NCI-H2081 treated with DMSO at 0.1 percent for 48 hours (cell line): ENCODE measurements at places on chromosomes 7 and 10.

DNA sequence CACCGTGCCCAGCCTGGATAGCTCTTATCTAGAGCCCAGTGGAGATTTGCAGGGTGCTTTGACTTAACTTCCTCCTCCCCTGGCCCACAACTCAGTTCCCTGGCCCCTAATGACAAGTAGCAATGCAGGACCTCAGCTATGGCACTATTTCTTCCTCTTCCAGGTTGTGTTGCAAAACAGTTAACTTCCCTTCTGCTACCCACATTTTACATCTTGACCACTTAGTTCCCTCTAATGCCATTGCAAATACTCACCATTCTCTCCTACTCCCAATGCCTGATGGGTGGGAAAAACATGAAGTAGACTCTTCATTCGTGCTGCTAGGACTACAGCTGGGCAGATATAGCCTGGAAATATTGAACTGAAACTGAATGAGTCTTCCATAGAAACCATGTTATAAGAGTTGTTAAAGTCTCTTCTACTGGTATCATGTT, 39.1 kb upstream of the FGL2 start:
- no peak for DNase-seq

DNA sequence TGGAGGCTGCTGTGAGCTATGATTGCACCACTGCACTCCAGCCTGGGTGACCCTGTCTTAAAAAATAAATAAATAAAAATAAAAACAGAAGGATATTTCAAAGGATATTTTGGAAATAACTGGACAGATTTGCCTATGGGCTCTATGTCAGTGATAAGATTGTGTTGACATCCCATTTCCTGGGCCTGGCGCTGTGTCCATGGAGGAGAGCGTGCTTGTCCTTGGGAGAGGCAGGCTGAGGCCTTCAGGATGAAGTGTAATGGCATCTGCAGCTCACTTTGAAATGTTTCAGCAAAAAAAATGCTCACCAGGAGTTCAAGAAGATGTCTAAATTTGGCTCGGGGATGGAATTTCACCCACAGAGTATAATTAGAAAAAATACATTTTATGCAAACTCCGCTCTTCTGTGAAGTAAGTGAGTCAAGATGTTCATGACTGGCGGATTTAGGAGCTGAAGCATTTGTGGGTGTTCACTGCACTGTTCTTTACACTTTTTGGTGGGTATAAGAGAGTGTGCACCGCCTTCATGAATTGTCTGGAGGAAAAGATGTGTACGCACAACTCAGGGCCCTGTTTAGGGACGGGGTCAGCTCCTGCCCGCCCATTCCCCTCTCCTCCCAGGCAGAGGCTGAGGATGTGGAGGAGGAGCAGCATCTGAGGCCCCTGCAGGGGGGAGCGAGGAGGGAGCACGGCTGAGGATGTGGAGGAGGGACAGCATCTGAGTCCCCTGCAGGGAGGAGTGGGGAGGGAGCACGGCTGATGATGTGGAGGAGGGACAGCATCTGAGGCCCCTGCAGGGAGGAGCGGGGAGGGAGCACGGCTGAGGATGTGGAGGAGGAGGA, 18.5 kb upstream of the FOXL3 start:
- no peak for DNase-seq

- no peak for DNase-seq
These were observed 155.8 kb downstream of the MLLT10 start for GRCh38 chr10:21689881-21690280.

DNA sequence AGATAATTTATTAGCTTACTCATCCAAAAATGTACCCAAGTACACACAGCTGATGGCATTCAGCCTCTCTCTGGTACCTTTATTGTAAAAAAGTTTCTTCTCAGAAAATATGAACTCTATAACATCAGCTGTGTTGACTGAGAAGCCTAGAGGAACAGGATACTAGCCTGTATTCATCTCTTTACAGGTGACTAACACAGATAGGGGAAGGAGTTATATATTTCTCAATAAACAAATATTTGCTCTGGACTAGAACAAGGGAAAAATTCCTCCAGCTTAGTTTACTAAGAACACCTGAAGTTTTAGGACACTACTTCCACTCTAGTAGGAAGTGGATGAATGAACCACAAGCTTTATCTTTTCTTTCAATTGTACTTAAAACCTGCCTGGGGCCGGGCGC, 67.8 kb downstream of the ZNF248 start:
- no peak for DNase-seq

GRCh38 chr10:104349623-104350126, 4.0 kb upstream of the CFAP58 start:
- DNase-seq = no peak
